ENCODE measurements at places on chromosomes 6 and 20.

DNA sequence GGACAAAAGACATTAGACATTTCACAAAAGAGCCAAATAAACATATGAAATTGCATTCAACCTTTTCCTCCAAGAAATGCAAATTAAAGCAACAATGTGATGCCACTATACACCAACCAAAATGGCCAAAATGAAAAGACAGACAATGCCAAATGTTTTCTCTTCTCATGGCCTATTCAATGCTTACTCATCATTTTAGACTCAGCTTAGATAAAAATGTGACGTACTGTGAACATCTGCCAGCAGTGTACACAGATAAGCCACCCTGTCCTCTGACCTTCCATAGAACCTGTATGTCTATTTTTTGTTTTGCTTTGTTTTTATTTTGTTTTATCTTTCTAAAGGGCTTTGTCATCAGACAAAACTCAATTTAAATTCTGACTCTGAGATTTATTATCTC, 385.2 kb downstream of the FRK start:
- no peak for DNase-seq

DNA sequence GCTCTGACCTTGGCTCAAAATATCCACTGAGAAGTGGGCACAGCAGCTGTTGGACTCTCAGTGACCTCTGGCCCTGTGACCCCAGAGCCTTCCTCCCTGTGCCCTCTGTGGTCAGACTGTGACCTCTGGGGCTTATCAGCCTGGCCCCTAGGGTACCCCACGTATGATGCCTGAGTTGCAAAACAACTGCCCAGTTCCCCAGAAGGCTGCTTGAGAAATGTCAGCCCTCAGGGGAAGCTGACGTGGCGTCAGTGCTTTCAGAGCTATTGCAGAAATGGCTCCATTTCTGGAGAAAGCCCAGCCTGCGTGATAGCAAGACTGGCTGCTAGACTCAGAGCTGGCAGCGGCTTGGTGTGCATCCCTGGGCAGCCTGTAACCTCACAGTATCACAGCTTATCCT, 31.5 kb upstream of the TGM2 start:
- DNase-seq = no peak

DNA sequence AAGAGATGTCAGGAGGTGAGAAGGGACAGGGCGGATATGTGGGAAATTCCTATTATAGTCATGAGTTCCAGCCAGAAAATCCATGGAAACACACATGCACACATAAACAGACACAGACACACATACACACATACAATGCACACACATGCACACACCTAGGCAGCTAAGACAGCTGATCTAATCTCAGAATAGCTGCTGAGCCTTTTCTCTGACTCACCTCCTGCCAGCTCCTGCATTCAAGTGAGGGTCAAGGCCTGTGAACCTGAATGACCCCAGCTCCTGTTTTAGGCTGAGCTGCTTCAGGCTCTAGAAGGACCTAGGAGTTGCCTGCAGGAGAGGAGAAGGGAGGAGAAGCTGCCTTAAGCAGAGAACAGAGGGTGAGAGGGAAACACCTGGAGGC, 21.6 kb upstream of the RAET1L start:
- DNase-seq = no peak

DNA sequence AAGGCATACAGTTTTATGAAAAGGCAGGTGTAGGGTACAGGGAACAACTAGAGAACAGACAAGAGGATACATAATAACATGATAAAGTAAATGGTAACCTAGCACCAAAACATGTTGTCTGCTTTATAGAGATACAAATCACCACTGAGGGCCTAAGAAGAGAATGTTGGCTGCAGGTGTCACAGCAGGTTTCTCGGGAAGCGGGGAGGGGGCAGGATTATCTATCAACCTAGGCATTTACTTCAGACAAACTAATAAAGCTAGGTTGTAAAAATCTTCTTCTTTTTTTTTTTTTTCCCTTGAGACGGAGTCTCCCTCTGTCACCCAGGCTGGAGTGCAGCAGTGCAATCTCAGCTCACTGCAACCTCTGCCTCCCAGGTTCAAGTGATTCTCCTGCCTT, 22.7 kb downstream of the PIM1 start:
- DNase-seq = no peak

DNA sequence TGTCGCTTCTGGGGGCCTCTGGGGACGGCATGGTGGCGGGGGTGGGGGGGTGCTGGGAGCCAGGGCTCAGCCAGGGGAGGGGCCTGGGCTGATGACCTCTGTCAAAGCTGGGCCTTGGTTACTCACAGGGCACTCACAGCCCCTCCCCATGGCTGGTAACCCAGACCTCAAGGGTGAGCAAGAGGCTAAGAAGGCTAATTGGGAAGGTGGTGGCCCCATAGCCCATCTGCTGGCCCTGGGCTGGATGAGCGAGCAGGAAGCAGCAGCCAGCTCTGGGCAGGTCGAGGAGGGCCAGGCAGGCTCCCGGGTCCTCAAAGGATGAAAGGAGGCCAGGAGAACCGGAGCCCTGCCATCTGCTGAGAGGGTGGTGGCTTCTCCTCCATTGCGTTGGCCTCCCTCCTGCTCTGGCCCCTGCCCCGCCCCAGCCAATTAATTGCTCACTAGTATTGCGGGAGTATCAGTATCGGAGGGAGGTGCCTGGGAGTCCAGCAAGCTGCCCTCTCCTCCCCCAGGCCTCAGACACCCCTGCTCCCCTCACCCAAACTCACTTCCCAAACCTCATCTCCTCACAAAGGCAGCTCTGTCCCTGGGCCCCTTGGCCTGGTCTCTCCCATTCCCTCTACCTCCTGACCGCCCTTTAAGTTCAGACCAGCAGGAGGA, 1.0 kb upstream of the CDSN start:
- DNase-seq = no peak

DNA sequence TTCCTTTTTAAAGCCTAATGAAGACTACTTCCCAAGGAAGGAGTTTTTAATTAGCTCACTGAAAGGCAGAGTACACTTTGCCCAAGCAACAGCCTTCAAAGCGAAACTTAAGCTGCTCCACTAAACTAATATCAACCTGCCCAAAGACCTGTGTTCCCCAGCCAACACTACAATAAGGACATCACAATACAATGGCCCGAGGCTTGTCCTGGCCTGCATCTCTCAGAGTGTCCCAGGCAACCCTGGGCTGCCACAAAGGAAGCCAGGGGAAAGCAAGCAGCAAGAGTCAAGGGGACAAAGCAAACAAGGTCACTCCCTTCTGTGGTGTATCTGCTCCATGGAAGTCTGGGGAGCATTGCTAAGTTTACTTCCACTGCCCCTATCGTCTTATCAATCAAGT, 52.3 kb downstream of the PIGU start:
- DNase-seq = no peak

GRCh38 chr6:129672341-129672682, 37.7 kb downstream of the ARHGAP18 start:
- no peak for DNase-seq

DNA sequence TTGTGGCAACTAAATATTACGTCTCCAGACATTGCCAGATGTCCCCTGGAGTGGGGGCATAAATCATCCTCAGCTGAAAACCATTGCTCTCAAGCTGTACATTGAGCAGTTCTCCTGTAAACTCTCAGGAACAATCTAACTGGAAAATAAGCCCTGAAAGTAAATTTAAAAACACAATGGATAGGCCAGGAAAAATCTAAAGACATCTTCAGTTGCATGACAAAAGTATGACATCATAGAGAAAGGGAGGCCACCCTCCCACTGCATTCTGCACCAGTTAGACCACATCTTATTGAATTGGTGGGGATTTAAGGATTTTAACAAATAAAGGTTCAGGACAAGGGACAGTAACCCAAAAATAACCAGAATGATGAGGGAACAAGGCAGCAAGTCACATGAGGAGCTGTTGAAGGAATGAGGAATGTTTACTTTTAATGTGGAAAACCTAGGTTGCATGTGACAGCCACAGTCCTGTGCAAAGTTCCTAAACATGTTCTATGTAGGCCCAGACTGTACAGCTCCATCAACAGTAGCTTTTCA, 5.3 kb downstream of the PLA2G7 start:
- no peak for DNase-seq

- DNase-seq = no peak
Observed at GRCh38 chr6:24900917-24901697, 34.7 kb downstream of the RIPOR2 start.

- DNase-seq = no peak
Observed at GRCh38 chr6:15296735-15297134, 50.9 kb downstream of the JARID2 start.

DNA sequence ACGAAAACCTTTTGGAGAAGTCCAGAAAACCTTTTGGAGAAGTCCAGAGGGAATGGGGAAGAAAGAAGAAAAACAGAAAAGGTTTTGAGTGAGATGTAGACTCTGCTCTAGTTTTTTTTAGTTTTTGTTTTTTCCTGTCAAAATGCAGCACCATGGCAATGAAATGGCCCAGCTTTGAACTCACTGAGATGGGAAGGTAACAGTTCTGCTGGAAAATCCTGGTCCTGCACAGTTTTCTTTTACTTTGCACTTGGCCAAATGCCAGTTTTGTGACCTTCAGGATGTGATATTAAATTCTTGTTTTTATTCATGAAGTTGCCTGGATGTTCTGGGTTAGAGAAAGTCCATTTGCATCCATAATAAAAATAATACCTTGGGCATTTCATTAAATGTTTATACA, 145.7 kb downstream of the CFAP61 start:
- DNase-seq = no peak

- DNase-seq = no peak
Observed at GRCh38 chr6:151999194-151999593, 191.7 kb downstream of the ESR1 start.

- DNase-seq = no peak
Observed at GRCh38 chr20:33169176-33169794, 1.3 kb downstream of the BPIFA2 start.

GRCh38 chr6:111734068-111735061, 128.7 kb upstream of the TRAF3IP2 start:
- DNase-seq = no peak

DNA sequence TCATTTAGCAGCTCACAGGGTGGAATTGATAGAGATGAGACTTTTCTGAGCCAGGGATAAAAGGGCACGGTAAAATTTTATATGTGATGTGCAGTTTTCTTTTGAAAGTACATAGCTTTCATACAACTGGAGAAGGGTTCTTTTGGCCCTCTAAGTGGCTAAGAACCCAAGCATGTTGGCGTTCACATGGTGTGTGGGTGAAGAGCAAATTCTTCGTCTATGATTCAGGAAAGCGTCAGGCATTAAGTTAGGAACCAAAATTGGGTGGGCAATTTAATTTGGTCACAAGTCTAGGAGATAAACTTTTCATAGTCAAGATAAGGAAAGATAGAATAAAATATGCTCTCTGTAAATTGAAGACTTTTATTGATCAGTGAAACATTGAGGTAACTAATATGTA, 153.9 kb downstream of the UTRN start:
- no peak for DNase-seq

DNA sequence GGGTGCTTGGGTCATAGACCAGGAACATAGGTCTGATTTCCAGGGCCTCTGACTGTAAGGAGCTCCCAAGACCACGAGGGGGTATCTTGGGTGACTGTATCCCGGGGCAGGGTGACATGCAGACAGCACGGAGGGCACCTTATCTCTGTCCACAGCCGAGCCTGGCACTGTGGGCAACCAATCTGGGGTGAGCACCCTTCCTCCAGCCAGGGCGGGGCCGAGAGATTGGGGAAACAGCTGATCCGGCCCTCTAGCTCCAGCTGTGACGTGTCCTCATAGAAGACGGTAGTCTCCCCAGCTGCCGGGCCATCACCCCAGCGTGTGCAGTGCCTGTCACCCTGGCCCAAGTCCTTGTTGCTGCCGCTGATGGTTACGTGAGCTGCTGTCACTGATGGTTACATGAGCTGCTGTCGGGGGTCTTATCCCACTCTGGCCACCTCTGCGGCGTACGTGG, 139.6 kb upstream of the RNF24 start:
- DNase-seq = no peak

DNA sequence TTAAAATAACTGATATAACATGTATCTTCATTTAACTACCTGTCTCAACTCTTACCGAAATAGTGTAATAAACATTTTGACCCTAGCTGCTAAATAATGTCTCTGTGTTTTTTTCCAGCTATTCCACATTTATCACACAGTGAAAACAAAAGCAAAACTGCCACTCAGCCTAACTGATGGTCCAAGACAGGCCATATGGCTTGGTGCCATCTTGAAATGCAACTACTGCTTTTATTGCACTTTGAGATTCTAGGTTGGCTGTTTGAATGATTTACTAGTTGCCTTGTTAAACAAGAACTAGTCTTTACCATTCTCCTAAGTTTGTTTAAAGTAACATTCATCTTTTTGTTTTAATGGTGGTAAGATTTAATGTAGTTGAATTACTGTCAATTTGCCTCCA, 739.8 kb downstream of the TFAP2A start:
- DNase-seq = no peak

GRCh38 chr20:46130534-46130933, 12.4 kb downstream of the CD40 start:
- no peak for DNase-seq

DNA sequence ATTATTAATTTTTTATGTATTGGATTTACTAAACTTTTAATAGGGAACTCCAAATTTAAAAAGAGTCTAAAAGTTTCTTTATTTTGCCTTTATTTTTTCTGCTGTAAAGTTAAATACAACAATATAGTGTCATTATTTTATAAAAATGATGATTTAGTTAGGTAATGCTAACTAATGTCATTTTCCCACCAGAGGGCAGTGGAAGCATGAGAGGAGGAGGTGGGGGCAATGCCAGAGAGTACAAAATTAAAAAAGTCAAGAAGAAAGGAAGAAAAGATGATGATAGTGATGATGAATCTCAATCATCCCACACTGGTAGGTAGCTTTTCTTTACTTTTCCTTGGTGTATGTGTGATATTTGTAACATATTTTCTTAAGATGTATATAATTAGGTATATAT, 20.2 kb upstream of the FHL5 start:
- no peak for DNase-seq

DNA sequence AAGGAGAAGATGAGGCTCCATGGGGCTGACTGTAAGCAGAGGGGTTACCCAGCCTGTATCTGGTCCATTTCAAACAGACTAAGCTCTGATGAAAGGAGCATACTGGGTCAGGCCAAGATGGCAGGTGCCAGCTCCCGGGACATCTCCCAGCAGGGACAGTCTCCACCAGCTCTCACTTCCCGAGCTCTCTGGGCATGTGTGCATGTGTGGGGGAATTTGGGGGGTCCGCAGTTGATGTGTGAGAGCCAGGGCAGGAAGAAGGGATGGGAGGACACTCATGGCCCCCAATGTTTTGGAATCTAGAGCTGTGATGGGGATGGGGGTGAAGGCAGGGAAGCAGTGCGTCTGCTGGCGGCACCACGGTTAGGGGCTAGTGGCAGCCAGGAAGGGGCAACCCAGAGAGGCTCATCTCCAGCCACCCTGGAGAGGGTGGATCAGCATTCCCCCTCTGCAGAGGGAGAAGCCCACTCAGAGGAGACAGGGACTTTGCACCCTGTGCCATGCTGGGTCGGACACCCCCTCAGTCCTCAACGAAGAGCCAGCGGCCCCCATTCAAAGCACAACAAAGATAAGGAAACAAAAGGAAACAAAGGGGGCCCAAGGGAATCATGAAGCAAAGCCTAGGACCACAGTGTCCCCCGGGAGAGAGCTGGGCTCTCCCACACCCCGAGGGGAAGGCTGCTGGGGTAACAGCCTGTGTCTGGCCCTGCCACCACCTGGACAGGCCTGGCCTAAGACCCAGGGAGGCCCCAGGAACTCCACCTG, 52.4 kb downstream of the DSTN start:
- no peak for DNase-seq

All from SJSA1 (cell line).